ENCODE measurements at places on chromosomes 4 and X.

DNA sequence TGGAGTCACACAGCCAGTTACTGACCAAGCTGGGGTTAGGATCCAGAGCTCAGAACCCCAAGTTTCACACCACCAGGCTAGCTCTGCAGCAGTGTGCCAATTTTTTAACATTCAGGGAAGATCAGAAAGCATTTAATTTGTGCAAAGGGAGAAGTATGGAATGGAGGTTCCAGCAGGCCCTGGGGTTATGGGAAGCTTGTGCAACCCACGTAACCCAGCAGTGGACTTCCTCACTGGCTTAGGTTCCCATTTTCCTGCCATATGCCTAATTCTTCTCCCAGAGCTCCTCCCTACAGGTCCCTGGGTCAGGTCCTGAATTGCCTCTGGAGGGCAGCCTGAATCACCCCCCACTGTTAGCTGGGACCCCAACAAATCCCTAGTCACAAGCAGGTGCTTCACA, 14.0 kb downstream of the APLN start:
- DNase-seq = no peak

GRCh38 chrX:31459361-31459760, 387.5 kb upstream of the FTHL17 start:
- no peak for DNase-seq

DNA sequence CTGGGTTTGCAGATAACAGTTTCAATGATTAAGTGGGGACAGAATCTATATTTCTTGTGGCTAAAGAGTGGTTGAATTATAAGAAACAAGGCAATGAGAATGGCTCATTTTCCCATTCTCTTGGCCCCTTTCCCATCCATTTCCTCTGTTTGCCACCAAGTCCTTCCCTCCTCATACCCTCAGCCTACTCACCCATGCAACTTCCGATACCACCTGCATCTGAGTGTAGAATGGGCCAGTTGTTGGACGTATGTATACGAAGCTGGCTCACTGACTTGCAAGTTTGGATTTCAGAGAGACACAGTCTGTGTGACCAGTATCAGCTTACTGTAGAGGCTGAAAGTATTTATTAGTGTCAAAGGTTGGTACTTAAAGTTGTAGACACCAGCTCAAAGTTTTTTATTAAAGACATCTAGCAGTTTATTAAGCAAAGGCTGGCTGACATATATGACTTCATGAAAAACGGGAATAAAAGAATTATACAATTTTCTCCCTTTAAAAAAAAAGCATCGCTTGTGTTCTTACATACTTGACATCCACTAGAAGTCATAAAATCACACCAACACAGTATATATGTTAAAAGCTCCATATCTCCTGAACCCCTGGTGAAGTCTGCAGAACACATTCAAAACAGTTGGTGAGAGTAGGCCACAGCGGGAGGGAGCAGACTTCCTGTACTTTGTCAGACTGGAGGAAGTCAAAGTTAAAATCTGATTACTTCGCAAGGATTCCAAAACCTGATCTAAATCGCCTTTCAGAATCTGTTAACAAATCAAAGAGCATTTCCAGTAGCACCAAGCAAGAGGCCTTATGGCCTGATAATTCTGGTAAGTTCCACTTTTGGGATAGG, 22.4 kb upstream of the STIM2 start:
- DNase-seq = no peak

- DNase-seq = no peak
These were observed 97.4 kb upstream of the MYOZ2 start for GRCh38 chr4:119038116-119038841.

DNA sequence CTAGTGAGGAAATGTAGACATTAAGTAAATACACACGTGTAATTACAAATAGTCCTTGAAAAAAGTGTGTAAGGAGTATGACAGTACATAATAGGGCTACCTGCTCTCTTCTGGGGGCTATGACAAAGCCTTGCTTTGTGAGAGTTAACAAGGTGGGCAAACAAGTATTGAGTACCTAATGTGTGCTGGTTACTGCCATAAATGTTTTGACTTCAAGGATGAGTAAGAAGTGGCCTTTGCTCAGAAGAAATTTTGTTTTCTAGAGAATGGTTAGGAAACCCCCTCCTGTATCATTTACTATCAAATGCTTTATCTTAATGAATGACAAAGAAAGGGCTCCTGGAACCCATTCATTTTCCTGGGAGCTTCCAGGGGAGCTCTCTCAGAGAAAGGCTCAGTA, 167.0 kb upstream of the CASK start:
- DNase-seq = no peak

DNA sequence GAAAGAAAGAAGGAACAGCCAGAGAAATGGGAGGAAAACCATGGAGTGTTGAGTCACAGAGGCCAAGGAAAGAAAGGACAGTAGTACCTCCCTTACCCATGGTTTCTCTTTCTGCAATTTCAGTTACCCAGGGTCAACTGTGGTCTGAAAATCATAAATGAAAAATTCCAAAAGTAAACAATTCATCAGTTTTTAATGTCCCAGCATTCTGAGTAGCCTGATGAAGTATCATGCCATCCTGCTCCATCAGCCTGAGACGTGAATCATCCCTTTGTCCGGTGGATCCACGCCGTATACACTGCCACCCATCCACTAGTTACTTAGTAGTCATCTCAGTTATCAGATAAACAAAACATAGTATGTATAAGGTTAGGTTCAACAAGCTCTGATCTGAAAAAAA, 114.2 kb downstream of the COMMD8 start:
- no peak for DNase-seq

GRCh38 chrX:134244043-134244442, 7.1 kb downstream of the CCDC160 start:
- DNase-seq = no peak

GRCh38 chrX:32744921-32745320, 466.4 kb downstream of the DMD start:
- no peak for DNase-seq

DNA sequence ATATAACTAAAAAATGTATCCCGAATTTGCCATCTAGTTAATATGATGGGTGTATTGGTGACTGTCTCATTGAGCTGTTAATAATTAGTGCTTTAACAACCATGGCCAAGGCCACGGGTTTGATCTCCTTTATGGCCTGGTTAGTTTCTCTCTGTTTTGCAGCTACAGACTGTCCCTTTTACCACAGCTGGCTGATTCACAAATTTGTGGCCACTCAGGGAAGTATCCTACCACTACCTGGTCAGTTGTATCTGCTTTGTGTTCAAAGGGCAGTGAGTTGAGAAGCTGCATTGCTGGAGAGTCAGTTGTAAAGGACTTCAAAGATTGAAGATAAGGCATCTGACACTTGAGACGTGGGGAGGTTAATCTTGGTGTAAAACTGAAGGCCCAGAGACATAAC, 219.1 kb upstream of the BMP3 start:
- no peak for DNase-seq

DNA sequence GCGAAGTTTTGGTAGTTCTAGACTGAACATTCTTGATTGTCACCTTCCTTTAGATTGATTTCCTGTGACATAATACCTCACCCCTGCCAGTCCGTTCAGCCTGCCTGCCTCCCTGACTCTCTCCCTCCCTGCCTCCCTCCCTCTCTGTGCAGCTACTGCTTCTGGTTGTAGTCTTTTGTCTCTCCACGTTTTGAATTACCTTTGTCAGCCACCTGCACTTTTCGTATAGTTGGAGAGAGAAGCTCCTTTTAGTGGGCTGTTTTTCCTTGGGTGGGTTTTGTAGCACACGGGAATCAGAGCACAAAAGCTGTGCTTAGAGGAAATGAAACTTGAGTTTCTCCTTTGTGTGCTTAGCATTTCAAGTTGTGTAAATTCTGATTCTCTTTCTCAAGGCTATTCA, 32.6 kb upstream of the MSMO1 start:
- DNase-seq = no peak

DNA sequence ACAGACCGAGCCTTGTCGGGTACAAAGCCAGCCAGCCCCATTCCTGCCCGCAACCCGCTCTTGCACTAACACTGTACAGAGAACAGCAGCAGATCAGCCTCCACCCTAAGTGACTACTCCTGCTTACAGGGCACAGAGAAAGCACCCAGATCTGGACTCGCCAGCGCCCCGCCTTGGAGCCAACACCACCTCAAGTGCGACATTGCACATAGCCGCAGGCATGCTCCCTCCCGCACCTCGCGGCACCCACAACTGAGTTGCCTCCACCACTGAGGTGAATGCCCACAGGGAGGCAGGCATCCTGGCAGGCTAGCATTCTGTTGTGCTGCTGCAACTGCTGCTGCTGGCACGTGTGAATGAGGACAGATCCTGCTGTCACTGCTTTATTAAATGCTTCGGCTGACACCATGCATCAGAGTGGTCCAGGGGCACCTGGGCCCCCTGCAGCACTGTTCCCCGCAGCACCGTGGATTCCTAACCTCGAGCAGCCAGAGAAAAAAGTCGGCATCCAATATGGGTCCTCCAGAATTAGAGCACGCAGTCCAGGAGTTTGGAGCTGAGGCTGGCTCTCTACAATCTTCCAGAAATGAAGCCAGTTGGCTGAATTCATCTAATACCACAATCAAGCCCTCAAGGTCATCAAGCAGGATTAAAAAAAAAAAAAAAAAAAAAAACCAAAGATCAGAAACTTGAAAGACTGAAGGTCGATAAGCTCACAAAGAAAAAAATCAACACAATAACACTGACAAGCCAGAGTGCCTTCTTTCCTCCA, 352.9 kb downstream of the GASK1B start:
- no peak for DNase-seq

- no peak for DNase-seq
These were observed 9.8 kb downstream of the MAGED2 start for GRCh38 chrX:54817220-54817820.

- no peak for DNase-seq
These were observed 150.8 kb downstream of the FRAS1 start for GRCh38 chr4:78207951-78208350.

GRCh38 chr4:68249434-68249833, 3.9 kb upstream of the TMPRSS11B start:
- DNase-seq = no peak

DNA sequence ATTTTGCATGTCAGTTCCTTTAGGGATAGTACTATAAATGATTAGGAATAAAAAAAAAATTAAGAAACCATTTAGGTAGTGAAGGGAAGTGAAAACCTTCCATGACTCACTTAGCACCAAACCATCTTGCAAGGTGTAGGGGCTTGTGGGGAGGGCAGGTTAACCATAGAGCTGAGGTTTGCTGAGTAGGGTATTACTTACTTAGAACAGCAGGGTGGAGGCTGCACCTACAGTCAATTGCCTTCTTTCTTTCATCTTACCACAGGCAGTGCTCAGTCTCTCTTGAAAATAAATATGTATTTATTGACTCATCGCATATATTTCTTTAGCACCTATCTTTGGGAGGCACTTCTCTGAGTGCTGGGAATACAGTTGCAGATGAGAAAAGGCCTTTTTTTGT, 104.9 kb upstream of the GIMD1 start:
- DNase-seq = no peak

GRCh38 chr4:134787315-134787714, 585.7 kb upstream of the PABPC4L start:
- DNase-seq = no peak

GRCh38 chrX:110698696-110699095, 96.9 kb downstream of the CHRDL1 start:
- no peak for DNase-seq

- DNase-seq = no peak
These were observed 39.1 kb upstream of the NSUN7 start for GRCh38 chr4:40710484-40711254.

DNA sequence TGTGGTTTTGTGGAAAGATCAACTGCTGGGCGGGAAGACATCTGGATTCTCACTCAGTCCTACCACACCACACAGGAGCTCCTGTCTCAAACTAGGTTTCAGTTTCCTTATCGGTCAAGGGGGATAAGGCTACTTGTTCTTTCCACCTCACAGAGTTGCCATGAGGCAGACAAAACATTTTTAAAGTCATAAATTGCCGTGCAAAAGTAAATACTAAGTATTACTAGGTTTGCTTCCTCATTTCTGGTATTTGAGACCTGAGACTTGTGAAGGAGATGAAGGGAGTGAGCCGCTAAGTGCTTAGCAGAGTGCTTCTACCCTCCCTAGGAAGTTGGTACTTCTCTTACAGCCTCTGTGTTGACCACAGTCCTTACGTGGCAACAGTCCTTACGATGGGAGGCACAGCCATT, 1.5 kb downstream of the LAP3 start:
- DNase-seq = no peak

GRCh38 chr4:145786261-145786660, 106.3 kb downstream of the C4orf51 start:
- no peak for DNase-seq

GRCh38 chrX:2514131-2514530, 13.4 kb upstream of the DHRSX start:
- no peak for DNase-seq

GRCh38 chr4:46462733-46463132, 72.8 kb upstream of the GABRA2 start:
- no peak for DNase-seq

DNA sequence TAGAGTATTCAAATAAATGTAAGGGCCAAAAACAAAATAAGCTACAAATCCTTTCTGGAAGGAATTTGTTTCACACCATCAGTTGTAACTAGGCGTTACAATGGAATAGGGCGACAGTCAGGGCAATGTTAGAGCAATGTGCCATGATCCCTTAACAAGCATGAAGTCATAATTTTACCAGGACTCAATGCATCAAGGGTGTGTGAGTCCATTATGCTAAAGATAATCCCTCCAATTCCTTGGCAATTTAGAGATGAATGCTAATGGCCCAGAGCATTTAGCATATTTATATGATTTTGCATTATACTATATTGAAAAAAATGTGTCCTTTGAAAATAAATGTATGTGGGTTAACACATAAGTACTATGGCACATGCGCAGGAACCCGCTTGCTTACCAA, 73.1 kb downstream of the GRIA2 start:
- DNase-seq = no peak

DNA sequence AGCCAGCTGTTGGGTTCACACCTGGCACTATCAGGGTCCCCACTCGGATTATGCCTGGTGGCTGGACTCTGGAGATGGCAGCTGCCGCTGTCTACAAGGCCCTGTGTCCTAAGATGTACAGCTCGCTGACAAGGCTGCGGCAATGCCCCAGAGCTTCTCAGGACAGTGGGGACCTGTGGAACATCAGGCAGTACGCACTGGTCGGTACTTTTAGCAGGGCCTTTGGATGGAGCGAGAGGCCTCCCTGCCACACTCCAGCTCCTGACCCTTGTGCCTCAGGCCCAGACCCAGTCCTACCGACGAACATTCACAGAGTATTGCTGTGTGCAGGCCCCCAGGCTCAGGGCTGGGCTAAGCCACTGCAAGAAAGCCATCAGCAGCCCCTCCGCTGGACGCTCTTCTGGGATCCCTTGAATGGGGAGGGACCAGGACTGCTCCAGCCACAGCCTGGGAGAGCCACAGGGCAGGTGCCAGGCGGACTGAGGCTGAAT, 45.7 kb upstream of the HMX1 start:
- DNase-seq = no peak

DNA sequence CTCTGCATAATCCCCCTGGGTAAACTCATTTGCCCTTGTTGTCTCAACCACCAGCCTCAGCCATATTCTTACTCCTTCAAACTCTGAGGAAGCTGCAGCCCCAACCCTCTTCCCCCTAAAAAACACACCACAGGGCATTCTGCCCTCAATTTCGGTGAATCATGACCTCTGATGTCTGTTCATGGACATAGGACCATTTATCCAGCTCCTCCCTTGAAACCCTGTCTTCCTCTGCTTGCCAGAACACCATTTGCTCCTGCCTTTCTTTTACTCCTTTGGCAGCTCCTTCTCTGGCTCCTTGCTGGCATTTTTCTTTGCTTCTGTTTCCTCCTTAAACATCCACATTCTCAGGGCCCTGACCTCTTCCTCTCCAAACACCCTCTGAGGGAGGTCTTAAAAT, 87.1 kb downstream of the ITIH6 start:
- DNase-seq = no peak

GRCh38 chr4:2574863-2575262, 38.4 kb downstream of the FAM193A start:
- no peak for DNase-seq
